ENCODE measurements at places on chromosomes 13 and 19.

- DNase-seq = no peak
Measured at GRCh38 chr13:98810746-98811145, 58.3 kb upstream of the SLC15A1 start.

DNA sequence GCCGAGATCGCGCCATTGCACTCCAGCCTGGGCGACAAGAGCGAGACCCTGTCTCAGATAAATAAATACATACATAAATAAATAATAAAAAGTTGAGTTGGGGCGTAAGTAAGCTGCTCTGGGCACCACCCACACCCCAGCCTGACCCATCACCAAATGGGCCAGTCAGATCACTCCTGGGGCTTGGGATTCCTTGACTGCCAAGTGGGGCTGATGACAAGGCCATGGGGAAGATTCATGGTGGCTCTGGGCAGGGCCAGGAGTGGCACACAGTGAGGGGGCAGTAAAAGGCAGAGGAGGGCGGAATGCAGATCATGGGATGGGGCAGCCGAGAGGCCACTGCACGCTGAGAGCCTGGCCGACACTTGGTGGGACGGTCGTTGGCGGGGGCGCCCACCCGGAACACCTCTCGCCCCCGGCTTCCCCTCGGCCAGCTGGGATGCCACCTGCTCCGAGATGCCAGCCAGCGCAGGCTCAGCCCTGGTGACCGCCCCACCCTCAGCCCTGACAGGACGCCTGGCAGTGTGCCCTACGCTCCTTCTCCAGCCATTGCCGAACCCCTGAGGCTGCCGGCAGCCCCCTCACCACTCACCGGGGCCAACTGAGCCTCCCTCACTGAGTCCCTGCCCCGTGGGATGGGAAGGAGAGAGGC is 10.9 kb downstream of the ZNF653 start:
- no peak for DNase-seq

- peak; percentile 80 for DNase-seq
Measured at GRCh38 chr19:56111601-56112312, 9.3 kb downstream of the ZNF787 start.

DNA sequence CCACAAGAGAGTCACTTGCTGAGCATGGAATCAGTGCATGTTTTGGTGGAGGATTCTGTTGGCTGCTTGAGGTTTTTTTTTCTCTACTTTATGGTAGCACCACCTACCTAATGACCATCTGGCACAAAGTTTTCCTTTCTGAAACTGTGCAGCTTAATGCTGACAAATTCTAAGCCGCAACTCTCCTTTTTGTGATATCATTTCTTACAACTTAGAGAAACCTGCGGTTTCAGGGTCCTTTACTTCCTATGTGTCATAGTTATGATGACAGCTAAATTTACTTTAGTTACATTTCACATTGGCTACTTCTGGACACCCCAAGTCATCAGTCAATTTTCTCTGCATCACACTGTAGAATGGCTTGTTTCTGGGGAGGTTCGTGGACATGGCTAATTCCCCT is 115.4 kb upstream of the TMTC4 start:
- DNase-seq = no peak

DNA sequence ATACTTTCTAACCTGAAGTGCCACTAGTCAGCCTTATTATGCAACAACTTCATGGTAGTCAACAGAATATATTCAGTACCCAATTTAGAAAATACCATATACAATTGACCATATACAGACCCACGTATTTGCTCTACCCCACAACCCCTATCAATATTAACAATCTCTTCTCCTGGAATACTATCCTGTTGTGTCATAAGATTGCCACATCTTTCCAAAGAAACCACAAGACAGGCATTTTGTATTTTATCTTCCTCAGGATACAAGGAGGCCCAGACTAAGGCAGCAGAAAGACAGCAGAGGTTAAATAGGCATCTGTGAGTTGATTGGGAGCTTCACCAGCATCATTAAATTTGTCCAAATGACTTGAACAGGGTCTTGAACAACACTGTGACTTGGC is 4.5 kb downstream of the SPART start:
- DNase-seq = no peak

- no peak for DNase-seq
Measured at GRCh38 chr13:32147976-32148375, 116.4 kb downstream of the FRY start.

GRCh38 chr13:35723821-35724220 is 247.3 kb upstream of the MAB21L1 start:
- no peak for DNase-seq

DNA sequence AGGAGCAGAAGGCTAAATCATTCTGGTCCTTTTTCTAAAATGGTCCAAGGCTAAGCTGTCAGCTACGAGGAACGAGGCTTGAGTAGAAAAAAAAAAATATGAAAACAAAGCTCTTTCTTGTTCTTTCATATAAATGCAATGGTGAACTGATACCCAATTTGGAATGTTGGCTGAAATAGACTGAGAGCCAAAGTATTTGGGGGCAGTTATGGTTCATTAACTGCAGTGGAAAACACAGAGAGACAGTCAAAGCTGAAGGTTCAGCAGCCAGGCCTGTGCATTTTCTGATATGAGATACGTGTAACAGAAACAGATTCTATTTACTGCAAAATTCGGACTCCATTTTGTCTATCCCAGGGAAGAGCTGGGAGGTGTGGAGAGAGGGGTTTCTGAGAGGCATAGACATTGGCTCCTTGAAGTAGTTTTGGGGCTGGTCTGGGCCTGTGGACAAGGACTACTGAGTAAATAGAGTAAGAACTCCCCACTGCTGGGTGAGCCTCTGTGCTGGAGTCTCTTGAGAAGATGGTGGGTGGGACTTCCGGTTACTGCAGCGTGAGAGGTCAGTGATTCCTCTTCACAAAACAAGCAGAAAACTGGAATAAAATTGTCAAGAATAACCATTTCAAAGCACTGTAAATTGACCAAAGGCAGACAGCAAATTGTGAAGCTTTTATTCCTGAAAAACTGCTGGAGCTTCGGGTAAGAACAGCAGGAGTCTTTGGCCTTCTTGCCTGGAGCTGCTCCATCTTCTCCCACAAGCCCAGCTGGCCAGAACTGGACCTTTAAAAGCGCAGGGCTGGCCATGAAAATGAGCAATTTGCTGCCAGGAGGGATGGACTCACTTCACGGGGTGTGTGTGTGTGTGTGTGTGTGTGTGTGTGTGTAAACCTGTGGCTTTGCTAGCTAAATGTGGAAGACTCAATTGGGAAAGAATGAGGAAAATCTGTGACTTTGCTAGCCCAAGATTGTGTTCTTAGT is 43.1 kb upstream of the CNMD start:
- DNase-seq = no peak

GRCh38 chr19:18741124-18742121 is 49.7 kb downstream of the COMP start:
- DNase-seq = no peak

GRCh38 chr13:54210397-54211049 is 1181.9 kb downstream of the OLFM4 start:
- DNase-seq = no peak

DNA sequence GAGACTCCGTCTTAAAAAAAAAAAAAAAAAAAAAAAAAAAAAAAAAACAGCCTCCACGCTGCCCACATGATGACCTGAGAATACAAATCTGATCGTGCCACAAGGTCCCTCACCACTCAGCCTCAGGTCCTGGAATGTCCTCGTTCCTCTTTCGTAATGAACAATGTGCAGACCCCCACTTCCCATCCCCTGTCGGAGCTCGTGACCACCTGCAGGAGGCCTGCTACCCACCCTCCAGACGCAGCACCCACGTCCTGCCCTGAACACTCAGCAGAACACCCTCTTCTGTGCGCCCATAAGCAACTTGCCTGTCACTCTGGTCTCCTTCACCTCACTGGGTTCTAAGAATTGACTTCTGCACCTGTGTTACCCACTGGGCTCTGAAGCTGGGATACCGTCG is 166.4 kb downstream of the KATNAL1 start:
- DNase-seq = no peak

DNA sequence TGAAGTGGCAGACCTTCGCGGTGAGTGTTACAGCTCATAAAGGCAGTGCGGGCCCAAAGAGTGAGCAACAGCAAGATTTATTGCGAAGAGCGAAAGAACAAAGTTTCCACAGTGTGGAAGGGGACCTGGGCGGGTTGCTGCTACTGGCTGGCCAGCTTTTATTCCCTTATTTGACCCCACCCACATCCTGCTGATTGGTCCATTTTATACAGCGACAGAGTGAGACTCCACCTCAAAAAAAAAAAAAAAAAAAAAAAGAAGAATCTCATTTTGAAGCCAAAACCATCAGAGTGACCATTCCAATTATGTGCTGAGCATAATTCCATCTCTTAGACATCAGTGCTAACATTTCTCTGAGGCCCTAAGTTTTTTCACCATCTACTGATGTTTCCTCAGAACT is 1.9 kb upstream of the ZNF552 start:
- DNase-seq = peak; percentile 15

- DNase-seq = no peak
Measured at GRCh38 chr13:50156561-50157127, 141.4 kb downstream of the KCNRG start.

DNA sequence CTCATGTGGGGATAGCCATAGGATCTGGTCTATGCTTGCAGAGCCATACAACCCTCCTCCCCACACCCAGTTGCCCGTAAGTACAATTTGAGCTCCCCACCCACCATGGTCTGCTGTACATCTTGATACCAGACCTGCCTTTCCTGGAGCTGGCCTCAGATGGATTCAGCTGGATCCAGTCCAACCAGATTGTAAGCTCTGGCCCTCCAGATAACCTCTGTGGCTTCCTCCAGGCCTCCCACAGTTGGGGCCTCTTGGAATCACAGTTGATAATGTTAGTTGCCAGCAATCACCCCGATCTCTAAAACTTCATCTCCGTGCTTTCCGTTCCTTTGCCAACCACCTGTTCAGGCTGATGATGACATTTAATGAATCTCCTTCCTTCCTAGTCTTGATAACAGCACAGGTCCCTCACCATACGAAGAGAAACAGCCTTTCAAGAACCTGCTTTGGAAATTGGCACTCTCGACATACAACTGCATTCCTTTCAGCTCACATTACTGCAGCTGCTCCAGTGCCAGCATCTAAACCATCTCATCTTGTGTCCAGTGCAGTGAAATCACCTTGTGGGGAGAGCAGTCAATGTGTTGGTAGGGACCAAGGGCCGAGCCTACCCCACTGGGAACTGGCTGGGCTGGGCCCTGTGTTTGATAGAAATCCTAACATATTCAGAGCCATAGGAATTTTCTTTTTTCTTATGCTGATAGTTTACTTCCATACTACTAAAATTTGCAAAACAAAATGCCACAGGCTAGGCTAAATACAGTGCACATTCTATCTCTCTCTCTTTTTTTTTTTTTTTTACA is 15.1 kb upstream of the FOXO1 start:
- no peak for DNase-seq

GRCh38 chr13:66689628-66690027 is 540.5 kb downstream of the PCDH9 start:
- no peak for DNase-seq

DNA sequence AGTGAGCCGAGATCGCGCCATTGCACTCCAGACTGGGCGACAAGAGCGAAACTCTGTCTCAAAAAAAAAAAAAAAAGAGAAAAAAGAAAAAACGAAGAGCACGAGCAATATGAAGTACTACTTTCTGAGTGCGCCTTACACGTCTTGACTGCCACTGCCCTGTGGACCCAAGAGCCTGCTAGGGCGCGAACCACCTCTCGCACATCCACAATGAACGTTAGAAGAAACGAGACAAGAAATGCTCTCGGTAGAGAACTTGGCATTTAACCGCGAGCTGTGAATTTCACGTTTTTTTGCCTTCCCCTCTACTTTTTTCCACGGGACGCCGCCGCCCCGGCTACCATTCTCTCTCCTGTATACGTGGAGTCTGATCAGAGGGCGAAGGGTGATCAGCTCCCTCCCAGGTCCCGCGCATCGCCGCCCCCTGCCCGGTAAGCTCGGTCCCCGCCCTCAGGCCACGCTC is 454 bp downstream of the TIMM44 start:
- no peak for DNase-seq

DNA sequence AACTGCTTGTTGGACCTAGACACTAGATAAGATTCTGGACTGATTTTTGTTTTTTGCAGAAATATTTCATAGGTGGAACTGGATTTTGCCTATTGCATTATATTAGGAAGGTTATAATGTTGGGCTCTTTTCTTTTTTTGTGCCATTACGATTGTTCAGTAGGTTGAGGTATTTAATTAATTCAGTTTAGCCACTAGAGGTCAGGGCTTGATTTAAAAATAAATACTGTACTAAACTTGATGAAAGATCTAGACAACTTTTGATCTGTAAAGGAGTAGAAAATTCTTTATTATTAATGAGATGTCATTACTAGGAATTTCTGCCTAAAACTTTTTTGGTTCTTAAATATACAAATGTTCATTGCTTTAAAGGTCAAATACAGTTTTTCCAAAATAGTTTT is 15.2 kb upstream of the SUPT20H start:
- DNase-seq = no peak

- no peak for DNase-seq
Measured at GRCh38 chr13:43167731-43168130, 144.3 kb downstream of the DNAJC15 start.

DNA sequence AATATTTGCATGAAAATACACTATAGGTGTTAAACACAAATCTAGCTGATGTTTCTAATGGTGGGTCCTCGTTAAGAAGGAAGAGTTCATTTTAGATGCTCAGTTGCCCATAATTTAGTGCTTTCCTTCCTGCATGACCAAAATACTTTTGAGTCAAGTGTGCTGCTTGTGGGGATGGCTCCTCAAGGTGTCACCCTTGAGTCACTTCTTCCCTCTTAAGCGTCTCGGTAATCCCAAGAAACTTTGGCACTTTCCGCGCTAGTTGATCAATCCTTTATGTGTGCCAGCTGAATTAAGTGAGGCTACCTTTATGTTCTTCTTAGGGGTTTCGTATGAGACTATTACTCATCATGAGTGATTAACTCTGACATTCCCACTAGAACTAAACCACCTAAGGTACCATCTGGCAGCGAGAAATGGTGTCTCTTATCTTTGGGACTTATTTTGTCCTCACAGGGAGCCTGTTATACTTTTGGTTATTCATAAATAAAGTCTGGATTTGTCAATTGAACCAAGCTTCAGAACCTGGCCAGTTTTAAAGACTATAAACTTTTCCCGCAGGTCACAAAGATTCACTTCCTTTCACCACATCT is 106.8 kb downstream of the NHLRC3 start:
- DNase-seq = peak; percentile 50

DNA sequence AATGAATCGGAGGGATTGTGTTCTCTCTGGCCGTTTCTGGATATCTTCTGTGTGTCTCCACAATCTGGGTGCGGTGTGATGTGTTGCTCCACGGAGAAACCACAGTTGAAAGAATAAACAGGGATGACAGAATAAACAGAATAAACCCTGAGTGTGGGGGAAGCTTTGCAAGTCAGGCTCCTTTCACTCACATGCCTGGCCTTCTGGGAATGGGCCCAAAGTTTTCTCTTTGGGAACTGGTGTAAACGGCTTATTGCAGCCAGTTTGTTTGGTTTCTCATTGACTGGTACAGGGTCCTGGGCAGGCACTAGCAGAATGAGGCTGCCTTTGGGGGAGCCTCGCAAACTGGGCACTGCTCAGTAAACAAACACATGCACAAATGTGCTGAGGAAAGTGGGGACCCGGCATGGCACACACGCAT is 324.7 kb downstream of the DLEU7 start:
- no peak for DNase-seq

Data from activated CD8-positive, alpha-beta T cell treated with anti-CD3 and anti-CD28 coated beads for 36 hours (primary cell).